ENCODE measurements at places on chromosomes 1 and 21.

GRCh38 chr1:37544530-37544929 lies 9.6 kb downstream of the SNIP1 start:
- no peak for DNase-seq

DNA sequence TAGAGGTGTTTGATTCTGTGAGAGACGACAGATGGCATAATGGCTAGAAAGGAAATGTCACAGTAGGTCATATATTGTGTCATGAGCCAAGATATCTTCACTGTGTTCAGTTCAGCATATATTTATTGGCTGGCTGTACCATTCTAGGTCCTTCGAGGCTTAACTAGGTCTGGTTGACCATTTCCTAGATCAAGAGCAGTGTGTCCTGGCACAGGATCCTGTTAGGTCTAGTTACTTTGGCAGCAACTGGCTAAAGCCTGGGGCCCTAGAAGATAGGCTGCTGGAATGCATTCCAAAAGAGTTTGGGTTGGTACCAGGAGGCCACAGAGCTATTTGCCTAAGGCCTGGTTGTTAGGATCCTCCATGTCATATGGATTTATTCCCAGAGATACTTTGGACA lies 20.9 kb downstream of the ZBTB40 start:
- DNase-seq, result peak; percentile 52

DNA sequence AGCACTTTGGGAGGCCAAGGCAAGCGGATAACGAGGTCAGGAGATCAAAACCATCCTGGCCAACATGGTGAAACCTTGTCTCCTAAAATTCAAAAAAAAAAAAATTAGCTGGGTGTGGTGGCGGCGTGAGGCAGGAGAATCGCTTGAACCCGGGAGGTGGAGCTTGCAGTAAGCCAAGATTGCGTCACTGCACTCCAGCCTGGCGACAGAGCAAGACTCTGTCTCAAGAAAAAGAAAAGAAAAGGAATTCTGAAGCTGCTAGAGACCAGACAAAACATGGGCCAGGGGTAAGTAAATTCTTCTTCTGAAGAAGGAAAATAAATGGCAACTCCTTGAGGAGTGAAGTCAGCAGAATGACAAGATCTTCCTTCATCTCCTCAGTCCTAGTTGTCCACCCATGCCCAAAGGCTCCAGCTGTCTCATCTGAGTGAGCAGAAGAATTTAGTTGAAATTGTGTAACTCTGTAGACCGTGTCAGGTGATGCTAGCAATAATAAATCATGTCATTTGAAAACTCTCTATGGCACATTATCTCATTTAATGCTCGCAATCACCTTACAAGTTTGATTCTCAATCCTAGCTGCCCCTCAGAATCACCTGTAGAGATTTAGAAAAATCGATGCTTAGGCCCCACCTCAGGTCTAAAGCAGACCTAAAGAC lies 14.3 kb downstream of the PDZK1 start:
- DNase-seq, result no peak

DNA sequence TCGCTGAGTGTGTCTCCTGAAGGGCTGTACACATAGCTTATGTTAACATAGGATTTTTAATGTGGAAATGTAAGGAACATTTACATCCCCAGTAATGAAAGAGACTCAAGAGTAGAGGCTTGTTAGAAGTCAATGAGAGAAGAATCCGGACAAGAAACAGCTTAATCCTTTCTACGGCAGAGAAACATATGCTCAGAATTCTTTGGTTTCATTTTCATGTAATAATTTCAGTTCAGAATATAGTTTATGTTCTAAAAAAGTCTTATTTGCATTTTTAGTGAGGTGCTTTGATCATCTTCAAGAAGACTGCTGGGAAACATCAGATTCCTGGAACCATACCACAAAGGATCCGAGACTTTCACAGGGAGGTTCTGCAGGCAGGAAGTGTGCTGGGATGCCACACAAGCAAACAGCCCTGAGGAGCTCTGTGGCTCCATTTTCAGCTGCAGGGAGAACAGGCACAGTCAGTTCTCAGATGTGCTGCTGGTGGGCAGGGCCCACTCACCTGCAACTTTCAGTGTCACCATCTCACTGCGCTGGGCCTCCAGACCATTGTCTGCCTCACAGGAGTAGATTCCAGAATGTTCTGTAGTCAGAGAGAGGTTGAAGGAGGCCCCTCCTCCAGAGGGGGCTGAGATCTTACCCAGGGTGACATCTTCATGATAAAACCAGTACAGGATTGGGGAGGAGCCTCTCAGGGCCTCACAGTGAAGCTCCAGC lies 28.4 kb downstream of the FCRL5 start:
- no peak for DNase-seq

DNA sequence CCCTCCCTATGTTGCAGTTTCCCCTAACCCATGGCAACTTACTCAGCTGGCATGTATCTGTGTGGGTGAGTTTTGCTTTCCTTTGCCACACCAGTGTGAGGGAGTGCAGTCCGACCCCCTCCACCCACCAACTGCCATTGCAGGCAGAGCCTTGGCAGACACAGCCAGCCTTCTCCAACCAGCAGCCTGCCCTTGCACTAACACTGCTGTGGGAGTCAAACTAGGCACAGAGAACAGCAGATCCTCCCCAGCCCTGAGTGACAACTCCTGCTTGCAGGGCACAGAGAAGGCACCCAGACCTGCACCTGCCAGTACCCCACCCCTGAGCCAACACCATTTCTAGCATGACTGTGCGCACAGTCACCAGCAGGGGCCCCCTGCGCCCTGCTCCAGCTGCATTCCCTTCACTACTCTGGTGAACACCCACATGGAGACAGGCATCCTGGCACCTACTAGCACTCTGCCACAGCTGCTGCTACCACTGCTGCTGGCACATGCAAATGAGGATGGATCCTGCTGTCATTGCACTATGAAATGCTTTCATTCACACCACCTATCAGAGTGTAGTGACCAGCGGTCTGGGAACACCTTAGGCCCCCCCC lies 98.4 kb downstream of the MAGI3 start:
- no peak for DNase-seq

DNA sequence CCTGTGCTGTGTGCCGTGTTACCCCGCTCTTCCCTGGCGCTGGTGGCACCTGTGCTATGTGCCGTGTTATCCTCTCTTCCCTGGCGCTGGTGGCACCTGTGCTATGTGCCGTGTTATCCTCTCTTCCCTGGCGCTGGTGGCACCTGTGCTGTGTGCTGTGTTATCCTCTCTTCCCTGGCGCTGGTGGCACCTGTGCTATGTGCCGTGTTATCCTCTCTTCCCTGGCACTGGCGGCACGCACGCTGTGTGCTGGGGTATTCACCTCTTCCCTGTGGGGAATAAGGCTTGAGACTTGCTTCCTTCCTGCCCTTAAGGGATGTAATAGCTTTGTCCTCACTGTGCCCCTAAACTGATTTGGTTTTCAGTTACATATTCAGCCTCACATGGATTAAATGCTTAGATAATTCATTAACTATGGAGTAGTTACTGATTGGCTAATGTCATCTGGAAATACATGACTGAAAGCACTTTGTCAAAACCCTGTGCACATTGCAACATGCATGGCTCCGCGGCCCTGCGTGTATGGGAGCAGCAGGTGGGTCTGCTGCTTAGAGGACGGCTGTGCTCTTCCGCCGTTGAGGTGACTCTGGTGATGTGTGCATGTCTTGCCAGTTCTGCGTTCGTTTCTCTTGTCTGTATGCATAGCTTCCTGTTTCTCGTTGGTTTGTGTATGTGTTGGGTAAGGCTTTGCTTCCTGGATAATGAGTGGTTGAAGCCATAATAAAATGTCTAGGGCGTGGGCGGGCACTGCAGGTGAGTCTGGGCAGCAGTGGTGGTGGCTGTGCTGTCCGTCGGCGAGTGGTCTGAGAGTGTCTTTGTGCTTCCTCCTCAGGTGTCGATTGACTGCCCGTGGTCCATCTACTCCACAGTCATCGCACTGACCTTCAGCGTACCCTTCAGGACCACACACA lies 17.9 kb upstream of the PWP2 start:
- no peak for DNase-seq

DNA sequence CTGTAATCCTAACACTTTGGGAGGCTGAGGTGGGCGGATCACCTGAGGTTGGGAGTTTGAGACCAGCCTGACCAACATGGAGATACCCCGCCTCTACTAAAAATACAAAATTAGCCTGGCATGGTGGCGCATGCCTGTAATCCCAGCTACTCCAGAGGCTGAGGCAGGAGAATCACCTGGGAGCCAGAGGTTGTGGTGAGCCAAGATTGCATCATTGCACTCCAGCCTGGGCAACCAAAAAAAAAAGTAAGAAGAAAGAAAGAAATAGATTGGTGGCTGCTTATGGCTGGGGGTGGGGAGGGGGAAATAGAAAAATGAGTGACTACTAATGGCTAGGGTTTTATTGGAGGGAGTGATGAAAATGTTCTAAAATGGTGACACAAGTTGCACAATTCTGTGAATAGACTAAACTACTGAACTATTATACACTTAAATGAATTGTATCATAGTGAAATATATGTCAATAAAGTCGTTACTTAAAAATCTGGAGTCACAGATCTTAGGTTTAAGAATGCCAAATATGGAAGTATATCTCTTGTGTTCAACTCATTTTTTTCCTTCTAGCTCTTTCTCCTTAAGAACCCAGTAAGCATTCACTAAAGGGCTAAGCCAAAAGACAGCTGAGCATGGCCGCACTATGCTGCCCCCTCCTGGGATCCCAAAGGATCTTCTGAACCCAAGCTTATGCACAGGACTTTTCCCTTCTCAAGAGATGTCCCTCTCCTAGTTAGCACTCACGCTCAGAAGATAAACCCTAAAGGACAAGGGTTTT lies 3.2 kb upstream of the NPL start:
- DNase-seq, result peak; percentile 76

- DNase-seq, result no peak
Observed at GRCh38 chr21:44349416-44349846, 4.0 kb upstream of the TRPM2 start.

- DNase-seq, result no peak
Observed at GRCh38 chr1:175918364-175918801, 175.0 kb upstream of the TNR start.

DNA sequence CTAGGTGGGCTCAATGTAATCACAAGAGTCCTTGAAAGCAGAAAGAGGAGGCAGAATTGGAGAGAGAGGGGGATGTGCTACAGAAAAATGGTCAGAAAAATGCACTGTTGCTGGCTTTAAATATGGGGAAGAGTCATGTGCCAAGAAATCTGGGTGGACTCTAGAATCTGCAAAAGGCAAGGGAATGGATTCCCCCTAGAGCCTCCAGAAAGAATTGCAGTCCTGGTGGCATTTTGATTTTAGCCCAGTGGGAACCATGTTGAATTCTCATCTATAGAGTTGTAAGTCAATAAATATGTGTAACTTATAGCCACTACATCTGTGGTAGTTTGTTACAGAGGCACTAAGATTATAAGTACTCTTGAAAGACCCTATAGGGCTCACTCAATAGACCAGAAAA lies 210.3 kb downstream of the ASTN1 start:
- DNase-seq, result no peak

- DNase-seq, result no peak
Observed at GRCh38 chr1:157956732-157957131, 36.7 kb upstream of the KIRREL1 start.

- peak; percentile 99 for DNase-seq
Observed at GRCh38 chr1:156146020-156146768, 7.2 kb upstream of the SEMA4A start.

GRCh38 chr1:11772458-11772857 lies 10.5 kb downstream of the C1orf167 start:
- DNase-seq, result no peak

DNA sequence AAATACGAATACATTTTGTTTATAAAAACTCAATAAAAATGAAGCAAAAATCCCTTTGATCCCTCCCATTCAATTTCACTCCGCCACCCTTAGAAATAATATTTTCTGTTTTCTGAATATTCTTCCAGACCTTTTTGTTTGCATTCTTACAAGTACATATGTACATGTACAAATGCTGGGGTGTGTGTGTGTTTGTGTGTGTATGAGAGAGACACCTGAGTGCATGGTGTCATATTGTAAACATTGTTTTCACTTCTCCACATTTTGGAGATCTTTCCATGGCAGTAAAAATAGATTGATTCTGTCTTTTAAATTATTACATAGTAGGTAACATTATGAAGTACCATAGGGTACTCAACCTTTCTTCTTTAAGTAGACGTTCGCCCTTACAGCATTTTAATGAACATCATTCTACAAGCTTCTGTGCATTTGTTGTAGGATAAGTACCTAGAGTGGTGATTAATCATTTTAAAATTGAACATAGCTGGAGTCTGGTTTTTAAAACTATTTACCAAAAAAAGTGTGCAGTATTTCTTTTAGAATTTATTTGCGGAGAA lies 1.3 kb upstream of the MPC2 start:
- no peak for DNase-seq

GRCh38 chr1:43256675-43257570 lies 12.9 kb upstream of the TMEM125 start:
- DNase-seq, result no peak

- DNase-seq, result peak; percentile 41
Observed at GRCh38 chr1:22685591-22686059, 25.0 kb upstream of the EPHB2 start.

Measured in astrocyte of the hippocampus (primary cell).